Stimulated activated CD8-positive, alpha-beta memory T cell treated with anti-CD3 and anti-CD28 coated beads, Interleukin-2, amount 100 ng/mL, for 1 hour (primary cell): ENCODE measurements at places on chromosomes 3 and 15.

DNA sequence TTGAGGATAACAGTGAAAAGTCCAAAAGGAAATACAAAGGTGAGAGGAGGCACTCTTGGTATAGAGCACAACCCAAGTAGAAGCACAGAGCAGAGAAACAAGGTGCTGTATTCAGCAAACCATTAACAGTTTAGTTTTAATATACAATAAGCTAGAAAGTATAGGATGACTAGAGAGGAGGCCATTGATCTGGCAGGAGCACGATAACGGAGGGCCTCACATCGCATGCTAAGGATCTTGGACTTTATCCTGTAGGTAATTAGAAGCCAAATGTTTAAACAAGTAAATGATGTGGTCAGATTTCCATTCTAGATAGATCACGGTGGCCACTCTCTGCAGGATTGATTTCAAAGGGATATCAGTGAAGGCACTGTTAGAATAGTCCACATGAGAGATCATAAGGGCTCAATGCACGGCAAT lies 935.0 kb downstream of the ROBO1 start:
- no peak for DNase-seq

GRCh38 chr3:149615731-149616221 lies 42.0 kb downstream of the WWTR1 start:
- no peak for DNase-seq

GRCh38 chr3:28667646-28668621 lies 319.3 kb upstream of the AZI2 start:
- no peak for DNase-seq

DNA sequence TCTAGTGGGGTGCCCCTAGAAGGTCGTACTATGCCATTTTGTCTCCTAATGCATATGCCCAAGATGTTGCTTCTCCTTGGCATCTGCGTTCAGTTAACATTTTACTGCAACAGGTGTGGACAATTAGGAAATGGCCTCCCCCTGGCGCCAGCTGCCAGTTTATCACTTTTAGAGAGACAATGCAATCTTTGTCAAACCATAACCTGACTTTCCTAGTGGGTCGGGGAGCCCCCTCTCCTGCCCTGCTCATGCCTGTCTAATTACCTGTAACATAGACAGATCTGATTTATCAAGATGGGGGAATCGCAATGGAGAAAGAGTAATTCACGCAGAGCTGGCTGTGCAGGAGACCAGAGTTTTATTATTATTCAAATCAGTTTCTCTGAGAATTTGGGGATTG lies 353.7 kb upstream of the SGO1 start:
- no peak for DNase-seq

DNA sequence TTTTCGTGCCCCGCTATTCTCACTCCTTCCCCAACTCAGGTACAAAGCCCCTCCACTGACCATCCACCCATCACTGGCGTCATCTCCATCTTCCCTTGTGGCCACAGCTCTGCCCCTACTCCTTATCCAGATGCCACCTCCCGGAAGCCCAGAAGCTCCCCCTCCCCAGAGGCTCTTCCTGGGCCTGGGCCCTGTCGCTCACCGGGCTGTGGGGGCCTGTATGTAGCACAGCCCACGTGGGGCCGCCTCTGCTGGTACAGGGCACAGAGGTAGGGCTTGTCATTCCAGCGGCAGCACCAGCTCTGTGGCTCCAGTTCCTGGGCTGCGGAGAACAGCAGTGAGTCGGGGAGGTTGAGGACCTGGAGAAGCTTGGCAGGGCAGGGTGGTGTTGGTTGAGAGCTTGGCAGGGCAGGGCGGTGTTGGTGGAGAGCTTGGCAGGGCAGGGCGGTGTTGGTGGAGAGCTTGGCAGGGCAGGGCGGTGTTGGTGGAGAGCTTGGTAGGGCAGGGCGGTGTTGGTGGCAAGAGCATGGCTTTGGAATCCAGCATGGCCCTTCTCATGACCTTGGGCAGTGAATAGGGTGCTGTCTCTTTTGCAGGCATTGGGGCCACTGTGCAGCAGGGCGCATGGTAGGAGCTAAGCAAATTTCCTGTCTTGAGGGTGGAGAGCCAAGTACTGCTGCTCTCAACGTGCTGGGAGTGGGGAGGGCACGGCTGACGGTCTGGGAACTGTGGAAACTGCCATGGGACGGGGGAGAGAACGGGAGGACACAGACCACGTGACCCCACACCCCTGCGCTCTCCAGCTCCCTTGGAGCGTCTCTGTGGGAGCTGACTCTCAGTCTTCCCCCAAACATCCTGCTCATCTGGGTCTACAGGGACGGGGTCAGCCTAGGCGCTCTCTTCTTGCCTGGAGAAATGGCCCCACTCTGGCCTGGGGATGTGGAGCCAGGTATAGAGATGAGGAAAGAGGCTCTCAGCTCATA lies 43.4 kb downstream of the MUC20 start:
- no peak for DNase-seq

DNA sequence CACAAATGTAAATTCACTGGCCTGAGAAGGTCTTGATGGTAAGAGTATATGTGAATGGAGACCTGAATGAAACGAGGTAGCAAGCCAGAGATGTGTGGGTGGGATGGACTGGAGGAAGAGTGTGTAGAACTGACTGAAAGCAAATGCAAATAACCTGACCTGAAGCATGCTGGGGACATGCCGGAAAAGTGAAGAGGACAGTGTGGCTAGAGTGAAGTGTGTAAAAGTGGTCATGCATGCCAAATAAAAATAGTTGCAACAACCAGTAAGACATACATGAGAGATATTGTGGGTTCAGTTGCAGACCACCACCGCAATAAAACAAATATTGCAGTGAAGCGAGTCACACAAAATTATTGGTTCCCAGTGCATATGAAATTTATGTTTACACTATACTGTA lies 82.3 kb downstream of the LPP start:
- DNase-seq: no peak

- DNase-seq: no peak
These were observed 242.0 kb upstream of the SETMAR start for GRCh38 chr3:4061195-4061594.
